ENCODE measurements at places on chromosomes 13 and 19.

GRCh38 chr13:45865414-45865813 is 13.9 kb upstream of the SIAH3 start:
- DNase-seq: no peak

GRCh38 chr13:63184693-63185092 is 1769.0 kb upstream of the PCDH20 start:
- no peak for DNase-seq

DNA sequence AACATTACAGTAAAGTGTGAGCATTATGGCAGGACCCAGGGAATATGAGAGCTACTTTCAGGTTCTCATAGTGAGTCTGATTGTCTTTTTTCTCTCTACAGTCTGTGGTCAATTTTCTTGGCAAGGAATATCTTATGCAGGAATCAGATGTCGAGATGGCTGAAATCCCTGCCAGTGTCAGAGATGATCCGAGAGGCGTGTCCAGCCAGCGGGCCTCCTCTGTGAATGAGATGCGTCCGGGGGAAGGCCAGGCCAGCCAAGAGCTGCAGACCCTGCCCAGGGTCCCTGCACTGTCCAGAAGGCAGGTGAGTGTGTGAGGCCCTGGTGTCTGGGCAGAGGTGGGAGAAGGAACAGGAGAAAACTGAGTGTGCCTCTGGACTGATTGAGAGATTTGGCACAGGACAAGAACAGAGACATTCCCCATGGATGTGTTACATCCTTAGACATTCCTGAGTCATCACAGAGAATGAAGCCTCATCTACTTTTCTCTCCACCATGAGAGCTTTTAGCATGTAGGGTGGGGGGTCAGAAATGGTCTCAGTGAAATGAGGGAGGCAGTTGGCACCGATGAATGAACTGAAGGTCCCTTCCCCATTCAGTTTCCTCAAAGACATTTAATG is 27.3 kb upstream of the EDDM13 start:
- DNase-seq: no peak

GRCh38 chr13:38777347-38778119 is 90.7 kb downstream of the FREM2 start:
- DNase-seq: no peak

GRCh38 chr13:85420136-85420535 is 379.1 kb downstream of the SLITRK6 start:
- DNase-seq: no peak

DNA sequence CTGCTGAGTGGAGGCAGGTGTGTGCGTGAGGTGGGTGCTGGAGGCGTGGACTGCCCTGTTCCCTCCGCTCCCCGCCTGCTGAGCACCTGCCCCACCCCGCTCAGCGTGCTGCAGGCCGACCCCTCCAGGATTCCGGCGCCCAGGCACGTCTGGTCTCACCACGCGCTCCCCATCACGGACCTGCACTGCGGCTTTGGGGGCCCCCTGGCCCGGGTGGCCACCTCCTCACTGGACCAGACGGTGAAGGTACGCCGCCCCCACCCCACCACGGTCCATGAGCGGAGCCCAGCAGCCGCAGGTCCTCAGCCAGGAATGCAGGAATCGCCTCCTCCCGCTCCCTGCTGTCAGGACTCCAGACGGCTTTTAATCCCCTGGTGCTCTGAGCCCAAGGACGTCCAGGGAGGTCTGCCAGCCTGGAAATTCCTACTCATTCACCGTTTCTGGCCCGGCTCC is 6.0 kb downstream of the WDR18 start:
- no peak for DNase-seq
